AG20443 (cell line): ENCODE measurements at places on chromosomes 4 and X.

GRCh38 chr4:140769209-140769608, 13.0 kb upstream of the TBC1D9 start:
- DNase-seq: no peak

- DNase-seq: peak; percentile 81
Observed at GRCh38 chr4:168765726-168766125, 244.3 kb downstream of the CBR4 start.

- no peak for DNase-seq
Observed at GRCh38 chrX:146881521-146881920, 67.0 kb upstream of the CXorf51A start.

GRCh38 chrX:15298201-15298600, 17.2 kb downstream of the ASB11 start:
- no peak for DNase-seq

DNA sequence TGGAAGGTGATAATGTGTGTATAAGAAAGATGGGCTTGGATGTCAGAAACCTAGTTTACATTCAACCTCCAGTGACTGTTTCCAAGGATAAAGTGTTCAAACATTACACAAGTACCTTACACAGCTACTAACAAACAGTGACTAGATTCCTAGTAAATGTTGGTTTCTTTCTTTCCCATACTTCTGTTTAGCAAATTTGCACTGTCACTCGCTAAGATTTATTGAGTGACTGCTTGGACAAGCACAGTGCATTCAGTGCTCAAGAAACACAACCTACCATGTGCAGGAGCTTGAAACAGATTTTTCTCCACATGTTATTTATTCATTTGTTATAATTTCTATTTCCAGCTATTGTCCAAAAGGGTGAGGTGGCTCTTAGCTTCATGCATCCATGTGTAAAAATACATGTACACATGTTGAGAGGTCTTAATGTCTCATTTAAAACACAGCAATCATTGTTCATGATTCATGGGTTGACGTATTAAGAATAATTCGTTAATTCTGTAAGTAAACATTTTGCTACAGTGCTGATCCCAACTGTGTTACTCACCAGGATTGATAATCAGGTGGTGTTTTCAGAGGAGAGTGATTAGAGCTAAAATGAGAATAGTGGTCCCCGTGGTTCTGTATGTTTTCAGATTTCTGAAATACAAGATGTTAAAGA, 153.0 kb downstream of the DCLK2 start:
- DNase-seq: no peak

- DNase-seq: no peak
Observed at GRCh38 chrX:39779952-39780783, 317.6 kb downstream of the BCOR start.

GRCh38 chr4:155745984-155746383, 12.8 kb upstream of the GUCY1B1 start:
- peak; percentile 70 for DNase-seq

- no peak for DNase-seq
Observed at GRCh38 chr4:10055871-10056270, 34.6 kb upstream of the SLC2A9 start.

DNA sequence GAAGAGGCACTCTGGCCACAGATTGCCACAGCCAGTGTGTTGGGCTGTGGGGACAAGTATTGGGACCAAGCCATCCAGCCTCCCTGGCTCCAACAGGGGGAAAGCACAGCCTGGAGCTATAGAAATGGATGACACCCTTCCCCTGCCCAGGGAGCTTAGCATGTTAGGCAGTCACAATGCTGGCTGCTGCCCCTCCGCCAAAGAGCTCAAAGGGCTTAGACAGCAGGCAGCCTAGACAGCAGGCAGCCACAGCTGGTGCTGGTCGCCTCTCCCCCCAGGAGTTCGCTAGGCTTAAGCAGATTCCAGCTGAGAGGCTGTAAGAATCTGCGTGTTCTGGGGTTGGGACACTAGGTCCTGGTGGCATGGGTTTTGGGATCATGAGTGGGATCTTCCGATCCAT, 94.5 kb upstream of the MXRA5 start:
- no peak for DNase-seq

DNA sequence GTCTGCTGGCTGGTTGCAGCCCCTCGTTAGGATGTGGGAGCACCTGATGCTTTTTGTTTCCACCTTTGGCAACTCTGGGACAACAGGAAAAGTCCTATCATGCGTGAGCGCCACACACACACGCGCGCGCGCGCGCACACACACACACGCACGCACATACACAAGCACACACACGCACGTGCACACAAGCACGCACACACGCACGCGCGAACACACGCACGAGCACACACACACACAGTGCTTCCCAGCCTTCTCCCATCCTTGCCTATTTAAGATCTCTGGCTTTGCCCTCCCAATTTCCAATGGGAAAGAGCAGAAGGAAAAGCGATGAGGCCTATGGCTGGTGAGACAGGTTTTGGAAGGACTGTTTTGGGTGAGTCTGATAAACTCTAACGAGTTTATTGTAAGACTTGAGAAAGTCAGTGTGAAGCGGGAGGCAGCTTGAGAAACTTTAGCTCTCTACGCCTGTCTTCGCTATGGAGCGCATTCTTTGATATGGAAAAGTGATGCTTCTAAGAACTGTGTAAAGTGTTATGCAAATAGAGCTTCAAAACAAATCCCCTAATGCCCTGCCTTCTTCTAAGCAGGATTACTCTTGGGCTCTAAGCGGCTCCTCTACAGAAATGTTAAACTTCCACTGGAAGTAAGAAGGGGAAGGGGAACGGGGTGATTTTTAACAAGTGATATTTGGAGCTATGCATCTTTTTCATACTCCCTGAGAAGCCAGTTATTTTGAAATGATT, 11.8 kb downstream of the SUPT20HL1 start:
- DNase-seq: no peak

DNA sequence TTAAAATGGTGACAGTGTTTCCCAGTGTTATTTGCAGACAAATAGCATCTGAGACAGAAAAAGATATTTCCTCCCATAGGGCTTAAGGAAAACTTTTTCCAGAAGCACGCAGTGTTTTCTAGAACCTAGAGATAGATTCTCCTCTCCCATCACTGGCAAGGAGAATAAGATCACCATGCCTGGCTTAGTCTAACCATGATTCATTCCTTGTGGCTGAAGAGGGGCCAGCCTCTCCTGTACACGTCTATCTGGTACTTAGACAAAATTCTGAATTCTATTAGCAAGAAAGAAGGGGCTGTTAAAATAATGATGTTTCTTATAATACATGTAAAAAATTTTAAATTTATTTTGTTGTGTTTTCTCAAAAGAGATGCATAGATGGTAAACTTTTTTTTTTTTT, 296.1 kb upstream of the LDB2 start:
- no peak for DNase-seq

DNA sequence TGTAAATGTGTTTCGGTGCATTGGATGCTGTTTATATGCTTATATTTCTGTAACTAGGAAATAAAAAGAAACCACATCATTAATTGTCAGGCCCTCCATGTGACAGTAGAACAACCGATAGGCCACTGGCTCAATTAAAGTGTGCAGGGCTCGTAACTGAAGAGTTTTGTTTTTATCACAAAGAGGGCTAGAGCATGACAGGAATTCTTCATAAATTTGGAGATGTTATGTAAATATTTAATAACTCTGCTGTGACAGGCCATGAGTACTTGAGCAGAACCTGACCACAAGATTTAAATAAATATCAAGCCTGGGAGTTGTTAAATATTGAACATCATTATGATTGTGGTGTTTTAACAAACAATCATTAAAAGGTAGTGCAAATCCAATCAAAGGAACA, 55.9 kb downstream of the MID1 start:
- DNase-seq: no peak

- peak; percentile 44 for DNase-seq
Observed at GRCh38 chr4:73019462-73020047, 50.0 kb downstream of the COX18 start.

- DNase-seq: peak; percentile 47
Observed at GRCh38 chr4:142516686-142517526, 329.2 kb downstream of the INPP4B start.

DNA sequence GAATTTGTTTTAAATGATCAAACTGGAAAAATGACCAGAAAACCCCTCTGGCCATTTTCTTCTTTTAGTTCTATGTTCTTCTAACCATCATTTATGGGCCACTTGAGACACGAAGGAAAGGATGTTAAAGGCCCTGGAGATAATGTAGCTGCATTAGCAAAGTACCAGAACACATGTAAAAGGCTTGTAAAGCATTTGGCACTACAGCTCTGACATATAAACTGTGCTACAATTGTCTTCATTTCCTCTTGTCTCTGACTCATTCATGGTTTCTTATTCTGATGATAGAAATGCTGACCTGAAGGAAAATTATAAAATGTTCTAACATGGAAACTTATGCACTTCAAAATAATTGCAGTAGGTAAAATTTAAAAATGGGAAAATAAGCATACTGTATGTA, 388.7 kb downstream of the FAT4 start:
- peak; percentile 14 for DNase-seq

GRCh38 chr4:26879805-26880204, 19.2 kb downstream of the STIM2 start:
- DNase-seq: no peak

DNA sequence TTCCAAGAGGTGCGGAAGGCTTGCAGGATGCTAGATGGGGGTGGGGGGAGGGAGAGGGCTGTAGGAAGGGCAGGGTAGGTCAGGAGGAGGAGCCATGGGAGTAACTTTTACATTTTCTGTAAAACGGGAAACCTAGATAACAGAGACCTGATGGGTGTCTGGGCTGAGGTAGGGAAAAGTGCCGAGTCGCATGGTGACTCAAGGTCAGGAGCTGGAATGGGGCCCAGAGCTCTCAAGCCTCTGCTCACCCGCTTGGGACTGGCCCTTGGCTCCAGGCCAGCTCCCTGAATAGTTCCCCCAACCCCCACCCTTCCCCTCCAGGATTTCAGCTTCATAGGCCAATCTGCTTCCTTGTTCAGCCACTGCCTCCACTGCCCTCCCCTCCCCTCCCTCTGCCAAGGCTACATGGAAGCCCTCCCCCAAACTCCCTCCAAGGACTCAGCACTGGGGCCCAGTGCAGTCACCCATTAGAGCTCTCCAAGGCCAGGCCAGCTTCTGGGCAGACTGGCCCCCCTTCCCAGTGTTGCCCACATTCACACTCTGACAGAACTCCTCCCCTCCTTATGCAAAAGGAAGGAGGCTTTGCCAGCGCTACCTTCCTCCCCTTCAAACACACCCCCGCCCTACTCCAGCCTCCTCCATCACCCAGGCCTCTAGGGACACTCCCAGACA, 43.6 kb downstream of the TSC22D3 start:
- peak; percentile 18 for DNase-seq

DNA sequence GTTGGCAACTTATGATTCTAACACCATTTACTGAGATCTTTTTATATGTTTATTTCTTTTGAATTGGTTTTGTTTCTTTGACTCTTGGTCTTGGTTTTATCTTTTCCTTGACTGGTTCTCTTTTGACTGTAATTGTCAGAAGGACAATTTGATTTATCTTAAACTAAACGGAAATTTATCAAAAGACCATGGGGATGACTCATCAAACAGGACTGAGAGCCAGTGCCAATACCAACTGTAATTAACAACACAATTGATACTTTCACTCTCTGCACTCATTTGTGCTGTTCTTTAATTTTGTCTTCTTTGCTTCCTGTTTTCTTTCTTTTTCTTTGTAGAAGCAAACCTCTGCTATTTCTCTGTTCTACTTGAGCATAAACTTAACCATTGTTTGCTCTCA, 776.8 kb downstream of the CCSER1 start:
- no peak for DNase-seq

DNA sequence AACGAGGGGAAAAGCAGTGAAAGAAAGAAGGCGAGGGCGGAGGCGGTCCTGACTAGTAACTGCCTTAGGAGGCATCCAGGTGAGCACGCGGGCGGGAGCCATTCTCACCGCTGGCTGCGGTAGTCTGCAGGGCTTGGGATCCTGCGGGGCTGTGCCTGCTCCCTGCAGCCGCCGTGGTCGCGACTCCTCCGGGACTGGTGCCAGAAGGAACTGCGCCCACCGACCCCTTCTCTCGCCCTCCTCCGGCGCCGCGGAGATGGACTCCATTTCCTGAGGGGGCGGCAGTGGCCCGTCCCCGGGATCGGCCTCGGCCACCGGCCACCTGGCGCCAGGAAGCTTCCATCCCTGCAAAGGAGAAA, 543 bp downstream of the NFXL1 start:
- peak; percentile 34 for DNase-seq

DNA sequence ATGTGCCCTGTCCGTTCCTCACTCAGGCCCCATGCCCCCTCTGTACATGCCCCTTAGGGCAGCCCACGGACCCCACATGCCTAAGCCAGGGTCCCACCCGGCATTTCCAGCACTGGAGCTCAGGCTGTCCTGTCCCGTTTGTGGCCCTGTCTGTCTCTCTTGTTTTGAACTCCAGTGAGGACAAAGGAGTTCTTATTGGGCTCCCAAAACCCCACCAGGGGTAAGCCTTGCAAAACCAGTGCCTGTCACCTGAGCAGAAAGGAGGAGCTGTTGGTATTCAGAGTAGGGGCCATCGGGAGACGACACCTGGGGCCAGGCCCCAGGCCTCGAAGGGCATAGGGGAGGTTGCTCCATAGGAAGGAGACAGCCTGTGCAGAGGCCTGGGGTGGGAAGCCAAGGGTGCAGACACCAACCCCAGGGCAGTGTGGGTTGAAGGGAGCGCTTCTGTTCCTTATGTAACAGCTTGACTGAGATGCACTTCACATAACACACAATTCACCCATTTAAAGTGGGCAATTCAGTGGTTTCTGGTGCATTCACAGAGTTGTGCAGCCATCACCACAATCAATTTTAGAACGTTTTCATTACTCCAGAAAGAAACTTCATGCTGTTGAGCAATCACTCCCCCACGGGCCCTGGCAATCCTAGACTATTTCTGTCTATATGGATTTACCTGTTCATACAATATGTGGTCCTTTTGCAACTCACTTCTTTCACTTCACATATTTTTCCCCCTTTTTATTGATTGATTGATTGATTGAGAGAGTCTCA, 31.7 kb downstream of the MAN2B2 start:
- DNase-seq: no peak

GRCh38 chr4:3452376-3452775, 10.6 kb downstream of the HGFAC start:
- no peak for DNase-seq

- DNase-seq: no peak
Observed at GRCh38 chr4:102575369-102576129, 74.4 kb downstream of the NFKB1 start.

DNA sequence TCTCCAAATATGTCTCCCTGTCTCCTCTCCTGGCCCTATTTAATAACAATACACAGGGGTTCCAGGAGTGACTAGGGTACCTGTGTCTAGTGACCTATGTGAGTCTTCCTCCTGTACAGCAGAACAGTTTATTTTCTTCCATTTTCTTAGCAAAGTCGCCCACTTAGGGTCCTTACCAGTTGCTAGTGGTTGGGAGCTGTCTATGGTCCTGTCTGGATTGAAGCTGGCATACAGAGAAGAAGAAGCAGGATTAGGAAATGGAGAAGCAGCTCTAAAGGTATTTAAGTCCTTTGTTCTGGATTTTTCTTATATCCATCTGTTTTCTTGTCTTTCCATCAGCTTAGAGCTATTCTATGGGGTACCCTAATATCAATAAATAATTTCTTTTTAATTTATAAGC, 587.1 kb upstream of the CPEB2 start:
- DNase-seq: no peak

- peak; percentile 49 for DNase-seq
Observed at GRCh38 chrX:130125091-130125874, 15.0 kb upstream of the ELF4 start.

GRCh38 chrX:6052111-6052745, 176.4 kb downstream of the NLGN4X start:
- DNase-seq: no peak
